Fibroblast of skin of right biceps (primary cell): ENCODE measurements at places on chromosomes 7 and 10.
A peak's percentile ranks its signal among the peaks of the same experiment; 100 is the strongest.

DNA sequence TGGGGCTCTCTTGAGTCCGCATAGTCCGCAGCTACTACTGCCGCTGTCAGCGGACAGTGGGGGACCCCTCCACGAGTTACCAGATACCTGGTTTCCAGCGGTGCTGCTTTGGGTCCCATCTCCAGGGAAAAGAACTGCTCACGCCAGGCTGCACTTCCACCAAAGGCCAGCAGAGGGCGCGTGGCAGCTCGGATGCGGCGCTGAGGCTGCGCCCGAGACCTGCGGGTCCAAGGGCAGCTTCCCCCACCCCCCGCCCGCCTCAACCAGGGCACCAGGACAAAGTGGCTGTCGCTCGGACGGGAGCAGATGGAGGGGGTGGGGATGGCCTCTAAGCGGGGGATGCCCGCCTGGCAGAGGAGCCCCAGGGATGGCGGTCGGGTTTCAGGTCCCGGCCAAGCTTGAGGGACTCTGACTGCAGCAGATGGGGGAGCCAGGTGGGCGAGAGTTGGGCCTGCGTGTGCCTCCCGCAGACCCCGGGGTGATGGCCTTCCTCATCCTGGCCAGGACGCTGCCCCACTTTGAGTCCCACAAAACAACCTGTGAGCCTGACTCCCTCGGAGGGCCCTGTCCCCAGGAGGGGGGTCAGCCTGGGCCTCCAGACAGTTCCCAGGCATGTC, 23.8 kb upstream of the ZNF735 start:
- DNase-seq: no peak

DNA sequence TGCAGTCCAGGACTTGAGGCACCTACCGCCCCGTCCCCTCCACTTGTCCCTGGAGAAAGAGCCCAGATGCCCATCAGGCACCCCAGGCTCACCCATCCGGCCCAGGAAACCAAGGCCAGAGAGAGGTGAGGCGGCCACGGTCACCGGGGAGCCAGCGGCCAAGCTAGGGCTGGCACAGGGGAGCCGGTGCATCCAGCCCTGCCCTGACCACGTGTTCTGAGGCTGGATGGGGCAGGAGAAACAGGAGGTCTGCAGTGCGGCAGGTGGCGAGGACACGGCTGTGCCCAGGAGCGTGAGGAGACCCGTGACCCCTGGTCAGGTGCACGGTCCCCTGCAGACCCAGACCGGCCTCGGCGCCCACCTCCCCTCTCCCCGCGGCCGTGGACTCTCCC, 27.6 kb downstream of the UNCX start:
- DNase-seq: no peak

DNA sequence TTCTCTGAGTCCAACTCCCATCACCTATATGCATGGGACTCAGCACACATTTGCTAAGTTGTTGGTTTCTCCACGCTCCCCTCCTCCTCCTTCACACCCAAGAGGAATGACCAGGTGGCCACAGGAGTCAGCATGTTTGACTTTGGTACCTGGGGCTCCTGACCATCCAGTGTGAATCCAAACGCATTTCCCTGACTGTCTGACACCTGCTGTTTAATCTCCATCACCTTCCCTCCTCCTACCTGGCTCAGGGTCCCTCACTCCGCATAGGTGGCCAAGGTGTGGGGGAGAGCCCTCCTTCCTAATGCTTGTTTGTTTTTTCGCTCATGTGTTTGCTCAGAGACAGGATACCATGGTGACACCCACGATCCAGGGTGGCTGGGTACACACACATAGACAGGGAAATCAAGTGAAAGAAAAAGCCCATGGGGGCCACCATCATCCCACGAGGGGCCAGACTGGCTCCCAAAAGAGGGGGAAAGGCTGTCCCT, 194.9 kb downstream of the KCNMA1 start:
- no peak for DNase-seq

DNA sequence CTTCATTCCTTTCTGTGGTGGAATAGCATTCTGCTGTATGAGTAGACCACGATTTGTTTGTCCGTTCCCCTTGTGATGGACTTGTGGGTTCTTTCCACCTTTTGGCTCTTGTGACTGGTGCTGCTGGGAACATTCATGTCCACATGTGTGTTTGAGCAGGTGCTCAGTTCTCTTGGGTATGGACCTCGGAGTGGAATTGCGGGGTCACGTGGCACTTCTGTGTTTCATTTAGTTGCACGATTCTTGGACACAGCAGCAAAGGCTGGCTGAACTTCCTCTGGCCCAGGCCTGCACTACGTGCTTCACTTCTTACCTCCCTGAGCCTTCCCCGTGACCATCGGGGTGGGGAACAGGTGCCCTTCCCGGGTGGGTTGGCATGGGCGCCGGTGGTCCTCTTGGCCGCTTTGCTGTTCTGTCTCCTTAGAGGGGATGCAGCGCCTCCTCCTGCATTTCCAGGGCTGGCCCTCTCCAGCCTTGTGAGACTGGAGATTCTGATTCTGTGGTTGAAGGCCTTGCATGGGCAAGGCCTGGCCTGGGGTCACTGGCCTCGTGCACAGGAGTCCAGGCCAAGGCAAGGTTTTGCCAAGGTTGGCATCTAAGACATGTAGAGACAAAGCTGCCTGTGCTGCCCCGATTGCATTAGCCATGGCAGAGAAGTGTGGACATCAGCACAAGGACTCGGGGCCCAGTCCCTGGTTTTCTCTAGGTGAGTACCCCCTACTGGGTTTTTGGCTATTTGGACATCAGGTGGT, 25.1 kb downstream of the DOCK1 start:
- DNase-seq: no peak

GRCh38 chr7:156773966-156774365, 119.0 kb downstream of the LMBR1 start:
- peak; percentile 5 for DNase-seq

DNA sequence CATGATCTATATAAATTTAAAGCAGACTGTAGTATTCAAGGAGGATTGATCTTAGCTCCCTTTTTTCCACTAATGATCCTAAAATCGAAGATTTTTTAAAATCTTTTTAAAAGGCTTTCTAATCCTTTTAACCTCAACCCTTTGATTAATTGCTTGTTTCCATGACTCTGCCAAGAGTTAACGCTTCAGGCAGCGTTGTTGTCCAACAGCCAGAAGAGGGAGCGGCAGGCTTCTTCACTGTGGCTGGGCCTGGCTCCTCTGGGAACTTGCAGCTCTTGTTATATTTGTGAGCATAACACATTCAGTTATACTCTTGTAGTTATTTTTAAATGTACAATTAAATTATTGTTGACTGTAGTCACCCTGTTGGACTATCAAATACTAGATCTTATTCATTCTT, 26.3 kb downstream of the CRCP start:
- DNase-seq: peak; percentile 78

GRCh38 chr10:49287689-49288340, 11.2 kb upstream of the C10orf71 start:
- no peak for DNase-seq

- no peak for DNase-seq
Observed at GRCh38 chr10:1419796-1420610, 317.3 kb downstream of the ADARB2 start.

DNA sequence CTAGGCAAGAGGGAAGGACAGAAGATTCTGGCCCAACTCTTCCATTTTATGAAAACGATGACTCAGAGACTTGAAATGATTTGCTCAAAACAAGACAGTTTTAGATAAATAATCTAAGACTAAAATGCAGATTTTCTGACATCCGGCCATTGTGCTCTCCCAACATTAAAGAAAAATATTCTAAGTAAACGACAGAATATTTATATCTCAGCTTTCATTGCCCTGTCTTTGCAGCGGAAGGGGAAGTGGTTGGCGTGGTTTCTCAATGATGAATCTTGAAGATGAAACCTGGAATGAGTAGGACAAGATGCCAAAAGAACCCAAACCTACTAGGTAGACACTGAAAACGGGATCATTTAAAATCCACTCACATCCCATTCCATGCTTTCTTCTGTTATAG, 28.9 kb upstream of the NPY start:
- no peak for DNase-seq

DNA sequence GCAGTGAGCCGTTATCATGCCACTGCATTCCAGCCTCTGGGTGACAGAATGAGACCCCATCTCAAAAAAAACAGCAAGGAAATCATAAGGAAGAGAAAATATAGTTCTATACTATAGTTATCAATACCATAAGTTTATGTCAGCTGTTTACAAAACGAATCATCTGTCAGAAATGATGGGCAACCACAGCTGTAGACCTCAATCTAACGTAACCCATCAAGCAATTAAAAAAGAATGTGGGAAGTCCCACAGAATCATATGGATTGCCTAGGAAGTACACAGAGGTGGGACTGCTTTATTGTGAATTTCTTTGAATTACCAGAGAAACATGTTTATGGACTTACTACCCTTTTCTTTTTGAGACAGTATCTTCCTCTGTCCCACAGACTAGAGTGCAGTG, 6.9 kb downstream of the NRBF2 start:
- DNase-seq: peak; percentile 22

- DNase-seq: peak; percentile 43
Observed at GRCh38 chr10:71812016-71812912, 38.8 kb downstream of the PSAP start.

DNA sequence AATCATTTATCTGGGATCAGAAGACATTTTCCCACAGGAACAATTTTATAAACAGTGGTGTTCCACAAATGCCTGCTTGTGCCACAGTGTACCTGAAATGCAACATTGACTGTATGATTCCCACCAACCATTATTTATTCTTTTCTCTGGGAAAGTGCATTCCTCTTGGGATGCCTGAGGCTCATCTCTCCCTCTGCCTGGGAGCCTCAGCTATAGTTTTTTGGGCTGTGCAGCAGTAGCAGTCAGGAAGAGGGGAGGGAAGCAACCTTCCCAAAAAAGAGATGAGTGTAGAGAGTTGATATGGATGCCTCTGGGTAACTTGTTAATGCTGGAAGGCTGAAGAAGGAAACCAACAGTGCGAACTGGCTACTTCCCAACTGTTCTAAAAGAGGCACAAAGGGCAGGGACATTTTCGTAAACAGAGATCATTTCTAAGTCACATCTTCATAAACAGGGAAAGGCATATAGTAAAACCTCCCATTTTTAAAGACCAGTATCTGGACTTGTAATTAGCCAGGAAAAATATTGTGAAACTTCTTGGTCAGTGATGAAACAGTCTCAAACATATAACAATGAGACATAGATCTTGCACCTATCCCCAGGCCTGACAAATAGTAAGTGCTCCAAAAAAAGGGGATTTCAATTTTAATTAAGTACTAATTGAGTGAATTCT, 1.4 kb upstream of the CALD1 start:
- no peak for DNase-seq

DNA sequence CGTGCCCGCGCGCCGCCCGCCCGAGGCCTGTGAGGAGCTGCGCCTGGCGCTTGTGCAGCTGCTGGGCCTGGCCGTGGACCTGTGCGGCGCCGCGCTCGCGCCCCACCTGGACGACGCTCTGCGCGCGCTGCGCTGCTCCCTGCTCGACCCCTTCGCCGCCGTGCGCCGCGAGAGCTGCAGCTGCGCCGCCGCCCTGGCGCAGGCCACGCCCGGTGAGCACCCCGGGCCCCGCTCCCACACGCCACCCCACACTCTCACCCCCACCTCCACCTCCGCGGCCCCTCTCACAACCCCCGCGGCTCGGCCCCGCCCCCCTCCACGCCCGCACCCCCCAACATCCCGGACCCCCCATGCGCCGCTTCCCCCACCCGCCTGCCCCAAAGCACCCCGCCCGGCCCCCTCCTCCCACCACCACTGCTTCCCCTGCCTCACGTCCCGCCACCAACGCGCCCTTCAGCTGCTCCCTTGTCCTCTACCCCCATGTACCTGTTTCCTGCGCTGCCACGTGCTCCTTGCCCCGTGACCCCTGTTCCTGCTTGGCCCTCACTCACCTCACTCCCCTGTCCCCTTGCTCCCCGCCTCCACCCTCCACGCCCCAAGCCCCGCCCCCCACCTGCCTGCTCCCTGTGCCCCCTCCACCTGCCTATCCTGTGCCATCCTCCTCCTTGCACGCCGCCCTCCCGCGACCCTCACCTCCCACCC, at the start of gene PRKAR1B:
Gene PRKAR1B, minus strand, starts transcription at position 178 of the 702 bp plus-strand sequence. CDS start 15,776 bp downstream, outside the sequence.
- no peak for DNase-seq

DNA sequence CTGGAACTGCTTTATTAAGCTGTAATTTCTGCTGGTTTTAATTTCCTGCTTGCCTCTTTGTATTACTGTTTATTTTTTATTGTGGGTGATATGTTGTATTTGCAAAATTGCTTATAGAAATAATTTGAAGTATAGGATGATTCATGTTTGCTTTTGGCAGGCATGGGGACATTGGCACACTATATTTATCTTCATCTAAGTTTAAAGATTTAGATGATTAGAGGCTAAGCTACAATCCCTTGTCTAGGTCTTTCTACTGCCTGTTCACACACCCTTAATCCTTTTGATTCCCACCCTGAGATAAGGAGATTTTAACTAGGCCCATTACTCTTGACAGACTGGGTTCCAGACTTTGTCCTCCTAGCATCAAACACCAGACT, 182.8 kb upstream of the KAT6B start:
- no peak for DNase-seq

- DNase-seq: no peak
Observed at GRCh38 chr10:32481606-32482005, 35.7 kb downstream of the CCDC7 start.

GRCh38 chr10:44963772-44964633, 4.4 kb downstream of the RASSF4 start:
- DNase-seq: no peak

GRCh38 chr10:107546284-107546683, 381.8 kb upstream of the SORCS1 start:
- DNase-seq: peak; percentile 67

- DNase-seq: no peak
Observed at GRCh38 chr10:33719005-33719703, 384.7 kb upstream of the NRP1 start.

DNA sequence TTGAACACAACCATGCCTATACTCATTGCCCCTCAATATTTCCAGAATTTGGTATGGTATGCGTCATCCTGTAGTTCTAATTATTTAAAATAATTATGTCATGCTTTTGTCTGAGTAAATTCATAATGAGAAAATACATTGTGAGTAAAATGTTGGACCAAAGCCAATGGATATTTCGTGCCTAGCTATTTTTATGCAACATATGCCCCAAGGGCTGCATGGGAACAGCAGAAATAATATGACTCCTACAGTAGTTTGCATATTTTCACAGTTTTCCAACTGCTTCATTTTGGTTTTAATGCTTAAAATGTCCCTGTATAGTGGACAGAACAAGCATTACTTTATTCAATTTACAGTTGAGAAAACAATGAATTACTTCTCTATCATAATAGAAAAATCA, 1115.6 kb upstream of the GHITM start:
- peak; percentile 6 for DNase-seq

DNA sequence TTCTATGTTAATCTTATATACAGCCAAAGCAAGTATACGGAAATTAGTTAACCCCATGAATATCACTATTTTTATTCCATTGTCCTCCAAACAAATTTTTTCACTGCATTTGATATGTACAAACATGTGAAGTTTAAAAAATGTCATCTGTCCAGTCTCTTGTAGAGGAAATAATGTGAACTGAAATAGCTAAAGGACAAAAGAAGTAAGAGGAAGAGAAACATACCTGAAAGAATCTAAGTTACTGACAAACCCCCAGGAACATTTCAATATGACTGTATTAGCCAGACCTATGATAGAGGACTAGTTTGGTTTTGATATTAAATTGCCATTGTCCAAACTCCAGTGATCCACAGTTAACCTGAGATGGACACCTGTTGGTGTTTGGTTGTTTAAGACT, 80.6 kb downstream of the NRCAM start:
- DNase-seq: no peak

GRCh38 chr7:1078985-1079384, 8.9 kb upstream of the GPER1 start:
- DNase-seq: no peak

GRCh38 chr7:108973075-108973474, 403.4 kb downstream of the DNAJB9 start:
- DNase-seq: no peak
